ENCODE measurements at places on chromosomes 13 and 19.
A peak's percentile ranks its signal among the peaks of the same experiment; 100 is the strongest.

- no peak for DNase-seq
These were observed 6.7 kb upstream of the GPR183 start for GRCh38 chr13:99313941-99314340.

- no peak for DNase-seq
These were observed 8.2 kb downstream of the VWA8 start for GRCh38 chr13:41952749-41953148.

- DNase-seq = no peak
These were observed 73.0 kb upstream of the MAB21L1 start for GRCh38 chr13:35549481-35549880.

DNA sequence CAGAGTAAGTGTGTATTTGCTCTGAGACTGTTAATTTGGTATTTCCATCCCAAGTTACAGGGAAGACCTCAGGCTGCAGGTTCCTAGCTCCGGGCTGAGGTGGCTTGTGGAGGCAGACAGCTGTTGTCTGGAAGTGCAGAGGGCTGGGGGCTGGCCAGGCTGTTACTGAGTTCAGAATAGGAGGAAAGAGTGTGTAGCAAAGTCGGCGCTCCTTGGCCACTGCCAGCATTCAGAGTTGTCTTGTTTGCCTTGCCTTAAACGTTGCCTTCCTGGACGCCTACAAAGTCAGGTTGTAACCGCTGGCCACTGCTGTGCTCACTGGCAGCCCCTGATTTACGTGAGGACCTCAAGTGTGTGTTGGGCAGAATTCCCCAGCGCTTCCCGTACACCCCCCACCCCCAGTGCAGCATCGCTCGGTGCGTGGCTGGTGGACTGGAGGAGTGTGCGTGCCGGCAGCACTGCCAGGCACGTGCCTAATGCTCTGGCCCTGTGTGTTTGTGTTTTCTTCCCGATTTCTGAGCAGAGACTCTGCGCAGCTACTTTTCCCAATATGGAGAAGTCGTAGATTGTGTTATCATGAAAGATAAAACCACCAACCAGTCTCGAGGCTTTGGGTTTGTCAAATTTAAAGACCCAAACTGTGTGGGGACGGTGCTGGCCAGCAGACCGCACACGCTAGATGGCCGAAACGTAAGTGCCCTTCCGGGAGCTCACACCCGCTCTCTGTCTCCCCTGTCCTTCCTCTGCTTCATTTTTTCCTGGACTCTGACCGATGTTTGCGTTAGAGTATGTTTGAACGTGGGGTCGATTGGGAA, 10.5 kb downstream of the DAZAP1 start:
- no peak for DNase-seq

DNA sequence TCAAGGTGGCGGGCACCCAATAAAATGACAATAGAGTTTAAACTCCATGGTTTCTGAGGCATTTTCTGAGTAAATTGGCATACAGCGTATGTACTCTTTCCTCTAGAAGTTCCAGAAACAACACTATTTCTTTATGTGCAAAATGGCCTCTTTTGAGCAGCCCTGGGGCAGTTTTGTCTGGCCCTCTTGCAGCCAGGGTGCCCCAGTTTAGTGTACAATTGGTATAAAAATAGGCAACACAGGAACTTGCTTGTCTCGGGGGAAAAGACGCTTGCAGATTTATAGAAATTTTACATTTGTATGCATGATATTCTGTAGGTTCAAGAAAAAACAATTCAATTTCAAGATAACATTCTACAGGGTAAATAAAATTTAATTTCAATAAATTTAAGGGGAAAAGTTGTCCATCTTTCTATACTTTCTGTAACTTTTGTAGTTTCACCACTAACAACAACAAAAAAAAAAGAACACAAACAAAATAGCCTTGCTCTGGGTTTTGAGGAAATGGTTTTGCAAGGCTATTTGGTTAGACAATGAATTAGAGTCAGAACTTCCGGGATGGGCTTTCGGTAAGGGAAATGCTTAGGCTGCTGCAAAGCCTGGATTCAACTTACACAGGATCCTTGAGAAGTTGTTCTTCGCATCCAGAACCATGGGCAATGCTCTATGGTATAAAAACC, 45.3 kb downstream of the LRCH1 start:
- no peak for DNase-seq

- DNase-seq = no peak
These were observed 5.9 kb downstream of the SERTAD3 start for GRCh38 chr19:40438284-40438683.

- DNase-seq = peak; percentile 91
These were observed 11.5 kb upstream of the CYP4F3 start for GRCh38 chr19:15629003-15629880.

All from activated T-helper 1 cell treated with anti-CD3 and anti-CD28 coated beads, Interleukin-2, amount 50 U/mL, for 16 hours (primary cell).